ENCODE measurements at places on chromosomes 16 and 17. TPM values are rescaled to one million over a fixed set of nuclear protein-coding genes. Genes with fewer than 3 reads are reported as not detected.

Gene YBX2
- 0.76 TPM for total RNA-seq

Gene HBZ
- total RNA-seq: not detected

Gene EFCAB5
- total RNA-seq: 0.40 TPM

Gene ANKRD40CL
- not detected for total RNA-seq

Gene PRSS53
- total RNA-seq: 0.60 TPM

Gene KRT33B
- total RNA-seq: not detected

Gene PABPN1L
- not detected for total RNA-seq

GRCh38 chr16:7867831-7868230 is 535.2 kb downstream of the RBFOX1 start:
- no peak for DNase-seq
- no peak overlapping the region for H3K27ac ChIP-seq
- no peak overlapping the region for H3K4me3 ChIP-seq
- no peaks in the 10 kb centered on the region for H3K36me3 ChIP-seq

- H3K27me3 ChIP-seq: no peaks in the 10 kb centered on the region
- H3K4me3 ChIP-seq: no peak overlapping the region
- DNase-seq: peak; percentile 61
- H3K4me1 ChIP-seq: peaks cover 37% of the 10 kb centered on the region
- no peak overlapping the region for H3K27ac ChIP-seq
Observed at GRCh38 chr17:17819561-17819995, 17.2 kb downstream of the SREBF1 start.

- H3K27me3 ChIP-seq: no peaks in the 10 kb centered on the region
- no peaks in the 10 kb centered on the region for H3K4me1 ChIP-seq
- H3K36me3 ChIP-seq: no peaks in the 10 kb centered on the region
- no peak for DNase-seq
- no peak overlapping the region for H3K27ac ChIP-seq
Observed at GRCh38 chr17:61617330-61617729, 26.3 kb upstream of the NACA2 start.

DNA sequence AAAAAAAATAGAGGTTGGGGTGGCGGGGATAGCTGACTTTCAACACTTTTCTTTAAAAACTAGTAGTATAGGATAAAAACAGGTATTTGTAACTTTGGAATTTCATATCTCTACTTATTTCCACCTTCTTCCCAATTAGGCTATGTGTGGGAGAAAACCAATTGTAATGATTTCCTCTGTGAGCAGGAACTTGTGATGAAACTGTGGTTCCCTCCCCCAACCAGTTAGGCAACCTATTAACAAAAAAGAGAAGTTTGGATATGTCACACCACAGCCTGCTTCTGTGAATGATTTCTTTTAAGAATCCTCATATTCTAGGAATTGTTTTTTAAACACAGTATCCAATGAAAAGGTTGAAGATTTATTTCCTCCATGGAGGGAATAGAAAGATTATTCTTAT is 1.9 kb downstream of the IGSF6 start:
- H3K36me3 ChIP-seq: peaks cover 8% of the 10 kb centered on the region
- no peaks in the 10 kb centered on the region for H3K27me3 ChIP-seq
- no peak overlapping the region for H3K27ac ChIP-seq
- no peak for DNase-seq

DNA sequence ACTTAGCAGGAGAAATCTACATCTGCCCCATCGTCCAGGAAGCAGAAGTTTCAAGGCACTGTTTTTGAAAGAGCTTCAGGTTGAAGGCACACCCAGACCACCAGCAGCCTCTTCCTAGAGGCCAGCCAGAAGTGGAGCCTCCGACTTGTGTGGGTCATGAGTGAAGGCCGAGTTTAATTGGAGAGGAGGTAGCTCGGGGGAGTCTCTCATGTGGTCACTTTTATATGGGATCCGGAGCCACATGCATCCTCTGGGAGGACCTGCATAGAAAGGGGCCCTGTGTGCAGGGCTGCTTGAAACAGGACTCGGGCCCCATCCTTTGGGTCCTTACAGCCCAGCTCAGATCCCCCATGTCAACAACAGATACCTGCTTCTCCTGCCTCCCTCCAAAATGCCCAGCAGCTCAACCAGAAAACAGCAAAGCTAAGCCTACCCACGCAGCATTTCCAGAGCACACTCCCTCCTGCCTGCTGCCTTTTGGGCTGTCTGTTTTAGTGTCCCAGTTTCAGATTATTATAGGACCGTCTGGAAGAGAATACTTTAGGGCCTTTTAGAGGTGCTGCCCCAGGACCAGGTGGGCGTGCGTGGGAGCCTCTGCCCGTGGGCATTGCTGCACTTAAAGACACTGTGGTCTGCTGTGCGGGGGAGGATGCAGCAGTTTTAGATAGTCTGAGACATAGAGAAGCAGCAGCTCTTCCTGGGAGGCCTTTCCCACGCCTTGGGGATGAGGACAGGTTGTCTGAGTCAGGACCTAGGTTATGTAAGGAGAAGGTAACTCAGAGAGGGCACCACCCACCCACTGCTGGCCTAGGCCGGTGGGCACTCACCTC is 29.5 kb downstream of the MPRIP start:
- H3K36me3 ChIP-seq: no peaks in the 10 kb centered on the region
- no peak overlapping the region for H3K4me3 ChIP-seq
- no peak for DNase-seq
- H3K27me3 ChIP-seq: no peaks in the 10 kb centered on the region

DNA sequence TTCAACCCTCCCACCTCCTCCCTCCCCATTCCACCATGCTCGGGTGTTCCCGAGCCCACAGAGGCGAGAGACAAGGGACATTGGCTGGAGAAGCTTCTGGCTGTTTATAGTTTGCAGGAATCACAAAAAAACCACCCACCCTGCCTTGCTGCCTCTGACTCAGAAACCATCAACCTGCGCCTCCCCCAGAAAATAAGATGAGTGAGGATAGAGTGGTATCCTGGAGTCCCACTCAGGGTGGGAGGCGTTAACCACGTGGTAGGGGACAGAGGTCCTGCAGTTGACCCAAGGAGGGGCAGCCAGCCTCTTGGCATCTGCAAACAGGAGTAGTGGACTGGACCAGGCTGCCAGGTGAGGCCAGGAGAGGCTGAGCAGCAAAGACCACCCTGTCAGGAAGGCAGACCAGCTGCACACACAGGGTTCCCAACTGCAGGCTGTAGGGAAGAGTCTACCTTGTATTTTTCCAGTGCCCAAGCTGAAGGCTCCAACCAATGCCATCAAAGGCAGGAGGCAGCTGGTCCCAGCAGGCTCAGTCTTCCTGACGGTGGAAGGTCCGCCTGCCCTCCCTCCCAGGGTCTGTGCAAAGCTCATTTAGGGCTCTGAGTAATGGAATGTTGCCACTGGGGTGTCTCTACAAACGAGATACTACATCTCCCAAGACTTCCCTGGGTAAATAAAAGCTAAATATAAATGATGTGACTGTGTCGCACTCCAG is 201.5 kb upstream of the TNRC6C start:
- DNase-seq: no peak
- no peaks in the 10 kb centered on the region for H3K36me3 ChIP-seq
- no peaks in the 10 kb centered on the region for H3K4me1 ChIP-seq
- no peaks in the 10 kb centered on the region for H3K27me3 ChIP-seq
- no peak overlapping the region for H3K4me3 ChIP-seq

DNA sequence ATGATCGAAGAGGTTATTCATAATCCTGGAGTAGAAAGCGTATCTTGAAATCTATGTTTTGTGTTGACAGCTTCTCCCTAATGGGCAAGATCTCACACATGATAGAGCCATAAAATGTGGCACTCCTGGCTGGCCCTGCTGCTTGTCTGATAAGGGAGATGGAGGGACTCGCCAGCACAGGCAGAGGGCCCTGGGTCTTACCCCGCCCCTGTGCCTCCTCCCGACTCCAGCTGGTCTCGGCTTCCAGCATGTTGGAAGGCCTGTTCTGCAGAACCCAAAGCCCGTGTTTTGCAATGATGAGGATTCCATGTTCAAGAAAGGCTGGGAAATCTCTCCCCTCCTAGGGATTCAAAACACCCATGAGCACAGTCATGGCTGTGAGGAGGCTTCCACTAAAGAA is 106.7 kb upstream of the SDK2 start:
- no peak overlapping the region for H3K4me3 ChIP-seq
- peaks cover 5% of the 10 kb centered on the region for H3K4me1 ChIP-seq

DNA sequence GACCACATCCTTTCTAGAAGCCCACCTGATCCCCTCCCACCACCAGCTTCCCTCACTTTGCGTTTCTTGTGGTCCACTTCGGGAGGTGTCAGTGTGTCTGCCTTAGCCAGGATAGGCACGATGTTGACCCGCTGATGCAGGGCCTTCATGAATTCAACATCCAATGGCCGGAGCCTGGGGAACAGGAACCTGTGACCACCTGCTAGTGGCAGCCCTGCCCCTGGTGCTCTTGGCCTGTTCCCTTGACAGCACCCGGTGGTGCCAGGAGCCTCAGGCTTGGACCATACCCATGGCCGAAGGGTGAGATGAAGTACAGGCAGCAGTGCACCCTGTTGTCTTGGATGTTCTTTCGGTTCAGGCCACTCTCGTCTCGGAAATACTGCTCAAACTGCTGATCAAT is 7.2 kb upstream of the MTMR4 start:
- no peak for DNase-seq
- peaks cover 3% of the 10 kb centered on the region for H3K36me3 ChIP-seq
- H3K4me3 ChIP-seq: no peak overlapping the region
- H3K27ac ChIP-seq: no peak overlapping the region
- no peaks in the 10 kb centered on the region for H3K27me3 ChIP-seq
- peaks cover 41% of the 10 kb centered on the region for H3K4me1 ChIP-seq

DNA sequence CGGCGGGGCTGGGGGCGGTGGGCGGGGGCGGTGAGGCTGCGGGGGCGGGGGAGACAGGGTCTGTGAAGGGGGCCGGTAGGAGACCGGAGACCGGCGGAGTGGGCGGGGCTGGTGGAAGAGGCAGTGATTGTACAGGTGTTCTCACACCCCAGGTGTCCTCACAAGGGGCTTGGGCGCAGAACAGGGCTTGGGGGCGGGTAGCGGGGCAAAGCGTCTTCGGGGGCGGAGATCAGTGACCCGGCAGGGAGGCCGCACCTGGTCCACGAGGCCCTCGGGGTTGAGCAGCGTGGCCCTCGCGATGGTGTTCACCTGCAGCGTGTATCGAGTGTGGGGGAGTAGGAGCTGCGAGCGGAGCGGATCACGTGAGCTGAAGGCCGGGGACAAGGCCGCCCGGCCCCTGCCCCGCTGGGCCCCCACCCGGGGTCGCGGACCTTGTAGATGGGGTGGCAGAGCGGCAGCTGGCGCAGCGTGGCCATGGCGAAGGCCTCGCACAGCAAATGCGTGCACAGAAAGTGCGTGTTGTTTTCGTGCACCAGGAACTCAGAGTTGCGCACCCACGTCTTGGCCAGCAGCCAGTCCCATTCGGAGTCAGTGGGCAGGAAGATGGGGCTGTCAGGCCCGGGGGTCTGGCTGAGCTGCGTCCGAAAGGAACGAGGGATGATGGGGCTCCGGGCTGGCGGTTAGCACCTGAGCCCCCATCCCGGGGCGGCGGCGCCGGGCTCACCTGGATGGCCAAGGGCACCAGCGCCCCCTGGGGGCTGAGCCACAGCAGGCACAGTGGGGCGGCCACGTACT is 8.5 kb downstream of the ALOXE3 start:
- peaks cover 14% of the 10 kb centered on the region for H3K4me1 ChIP-seq
- H3K4me3 ChIP-seq: peak overlapping the region; percentile 42
- peaks cover 55% of the 10 kb centered on the region for H3K27me3 ChIP-seq
- H3K27ac ChIP-seq: no peak overlapping the region

DNA sequence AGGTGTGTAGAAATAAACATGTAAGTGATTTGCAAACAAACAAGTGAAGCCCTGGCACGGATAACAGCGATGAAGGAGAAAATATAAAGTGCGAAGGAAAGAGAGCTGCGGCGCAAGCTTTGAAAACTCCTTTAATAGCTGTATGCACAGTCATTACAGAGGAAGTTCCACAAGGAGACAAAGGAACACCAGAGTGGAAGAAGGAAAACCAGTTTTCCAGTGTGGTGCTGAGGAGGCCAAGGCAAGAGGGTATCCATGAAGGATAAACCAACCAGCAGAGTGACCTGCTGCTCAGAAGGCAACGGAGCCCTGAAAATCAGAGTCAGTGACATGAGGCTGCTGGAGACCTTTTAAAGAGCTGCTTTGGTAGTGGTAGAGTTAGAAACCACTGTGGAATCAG is 24.4 kb downstream of the METTL16 start:
- H3K36me3 ChIP-seq: no peaks in the 10 kb centered on the region
- DNase-seq: no peak
- H3K4me3 ChIP-seq: no peak overlapping the region

DNA sequence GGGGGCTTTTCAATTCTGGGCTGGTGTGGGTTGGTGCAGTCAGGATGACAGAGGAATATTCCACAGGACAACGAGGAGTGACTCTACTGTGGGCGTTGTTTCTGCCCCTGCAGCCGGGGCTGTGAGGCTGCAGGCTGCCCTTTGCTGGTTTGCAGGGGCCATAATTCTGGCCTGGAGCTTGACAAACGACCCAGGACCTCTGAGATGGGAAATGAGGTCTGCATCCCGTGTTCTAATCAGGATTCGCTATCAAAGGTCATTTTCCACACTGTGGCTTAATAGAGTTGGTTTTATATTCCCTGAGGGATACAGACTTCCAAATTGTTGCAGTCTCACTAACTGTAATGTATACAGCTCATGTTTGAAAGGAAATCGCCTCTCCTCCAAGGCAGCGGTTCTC is 180.9 kb downstream of the RPTOR start:
- no peak overlapping the region for H3K27ac ChIP-seq
- no peak overlapping the region for H3K4me3 ChIP-seq
- H3K36me3 ChIP-seq: no peaks in the 10 kb centered on the region
- no peaks in the 10 kb centered on the region for H3K27me3 ChIP-seq
- H3K4me1 ChIP-seq: peaks cover 5% of the 10 kb centered on the region
- no peak for DNase-seq
